ENCODE measurements at places on chromosomes 5 and 9.

DNA sequence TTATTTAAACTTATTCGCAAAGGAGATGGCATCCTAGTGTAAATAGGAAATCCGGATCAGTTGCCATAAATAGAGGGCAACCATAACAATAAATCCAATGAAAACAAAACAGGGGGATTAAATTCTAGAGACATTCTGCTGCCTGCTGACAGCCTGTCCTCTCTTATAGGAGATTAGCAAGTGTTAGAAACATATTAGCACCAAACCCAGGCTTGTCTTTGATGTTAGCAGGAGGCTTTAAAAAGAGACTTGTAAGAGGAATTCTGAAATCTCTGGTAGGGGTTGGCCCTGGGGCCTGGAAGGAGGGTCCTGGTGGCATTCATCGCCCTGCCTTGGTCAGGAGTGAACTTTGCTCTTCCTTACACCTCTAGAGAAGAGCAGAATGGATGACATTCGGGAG is 21.6 kb downstream of the NDST1 start:
- DNase-seq, result no peak

GRCh38 chr5:4576161-4576748 is 563.9 kb upstream of the ADAMTS16 start:
- DNase-seq, result no peak

GRCh38 chr5:80399526-80400239 is 8.2 kb upstream of the ZFYVE16 start:
- peak; percentile 78 for DNase-seq

- peak; percentile 60 for DNase-seq
These were observed 5.0 kb downstream of the FAM163B start for GRCh38 chr9:133604214-133604613.

DNA sequence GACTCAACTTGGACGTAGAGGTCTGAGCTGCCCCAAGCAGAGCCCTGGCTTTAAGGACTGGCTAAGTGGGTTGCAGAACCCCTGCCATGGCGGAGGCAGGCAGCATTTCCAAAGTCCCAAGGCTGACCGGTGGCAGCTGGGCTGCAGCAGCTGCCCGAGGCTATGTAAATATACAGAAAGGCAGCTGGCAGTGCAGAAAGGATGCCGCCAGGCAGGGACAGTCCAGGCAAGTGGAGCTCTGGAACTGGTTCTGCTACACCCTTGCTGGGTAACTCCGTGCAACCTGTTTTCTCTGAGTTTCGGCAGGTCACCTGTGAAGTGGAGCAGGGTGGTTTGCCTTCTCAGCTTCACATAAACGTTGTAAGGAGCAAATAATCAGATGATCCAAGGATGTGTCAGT is 46.0 kb downstream of the SHB start:
- no peak for DNase-seq

DNA sequence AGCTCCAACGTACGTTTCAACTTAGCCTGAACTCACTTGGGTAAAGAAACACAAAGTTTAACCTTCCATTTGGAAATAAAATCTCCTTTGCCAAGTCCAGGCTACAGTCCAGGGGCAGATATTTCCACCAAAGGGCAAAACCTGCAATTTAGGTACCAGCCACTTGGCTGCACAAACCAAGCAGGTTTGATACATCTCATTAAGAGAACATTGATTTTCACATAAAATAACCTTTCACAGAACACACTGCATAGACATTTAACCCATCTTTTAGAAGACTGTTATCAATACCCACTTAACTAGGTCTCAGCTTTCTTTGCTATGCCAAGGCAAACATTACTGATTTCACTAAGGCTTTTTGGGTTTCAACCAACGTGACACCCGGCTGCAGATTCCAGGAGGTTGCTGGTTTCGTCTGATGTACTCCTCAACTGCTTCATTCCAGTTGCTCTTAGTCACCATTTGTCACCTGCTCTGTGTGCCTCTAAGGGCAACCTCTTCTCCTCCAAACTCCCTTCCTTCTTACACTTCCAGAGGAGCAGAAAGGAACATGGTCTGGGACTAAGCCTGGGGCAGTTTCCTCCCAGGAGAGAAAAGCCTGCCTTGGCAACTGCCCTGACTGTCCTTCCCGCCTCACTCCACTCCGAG is 67.1 kb downstream of the EPB41L4B start:
- DNase-seq, result no peak

GRCh38 chr9:135550344-135550918 is 4.5 kb downstream of the OBP2A start:
- DNase-seq, result no peak

- no peak for DNase-seq
These were observed 31.2 kb downstream of the JAKMIP2 start for GRCh38 chr5:147751156-147751830.

- peak; percentile 93 for DNase-seq
These were observed 49.3 kb upstream of the ZNF366 start for GRCh38 chr5:72556351-72557166.

GRCh38 chr5:121630402-121630801 is 221.3 kb upstream of the FTMT start:
- peak; percentile 9 for DNase-seq

GRCh38 chr5:146902471-146902870 is 23.9 kb upstream of the PPP2R2B start:
- no peak for DNase-seq

- peak; percentile 58 for DNase-seq
These were observed 48.1 kb downstream of the EBF1 start for GRCh38 chr5:159051421-159052282.

- DNase-seq, result peak; percentile 36
These were observed 8.7 kb downstream of the HMGCS1 start for GRCh38 chr5:43304525-43304924.

DNA sequence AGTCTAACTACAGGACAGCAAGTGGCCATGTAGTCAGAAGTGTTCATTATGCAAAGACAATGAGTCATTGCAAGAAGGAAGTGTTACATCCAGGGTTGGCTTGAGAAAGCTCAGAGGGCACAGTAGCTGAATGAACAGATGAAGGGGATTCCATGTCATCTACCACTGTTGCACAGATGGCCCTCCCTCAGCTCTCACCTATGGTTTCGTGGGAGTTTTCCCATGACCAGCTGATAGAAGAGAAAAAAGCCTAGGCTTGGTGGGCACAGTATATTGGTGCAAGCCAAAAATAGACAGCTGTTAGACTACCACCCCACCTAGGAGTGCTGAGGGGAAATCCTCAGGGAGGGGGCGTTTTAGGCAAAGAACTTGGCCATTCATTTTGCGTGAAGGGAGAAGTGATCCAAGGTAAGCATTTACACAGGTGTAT is 217.0 kb downstream of the DMRT2 start:
- no peak for DNase-seq

GRCh38 chr5:132024789-132025402 is 13.4 kb upstream of the ACSL6 start:
- DNase-seq, result no peak

DNA sequence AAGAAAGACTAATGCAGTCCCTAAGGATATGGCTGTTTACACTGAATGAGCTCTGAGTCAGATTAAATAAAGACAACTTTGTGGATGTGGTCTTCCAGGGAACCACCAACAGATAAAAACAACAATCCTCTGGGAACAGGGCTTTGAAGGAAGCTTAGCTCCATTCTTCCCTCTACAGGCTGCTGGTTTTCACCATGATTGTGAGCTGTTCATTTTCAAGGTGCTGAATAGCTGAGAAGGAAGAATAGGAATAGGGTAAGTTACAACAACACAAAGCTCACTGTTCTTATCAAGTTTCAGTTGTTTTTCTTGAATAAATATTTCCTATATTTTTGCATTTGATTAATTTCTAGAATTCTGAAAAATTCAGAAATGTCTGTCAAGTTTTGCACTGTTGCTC is 25.9 kb upstream of the PTAR1 start:
- peak; percentile 62 for DNase-seq

DNA sequence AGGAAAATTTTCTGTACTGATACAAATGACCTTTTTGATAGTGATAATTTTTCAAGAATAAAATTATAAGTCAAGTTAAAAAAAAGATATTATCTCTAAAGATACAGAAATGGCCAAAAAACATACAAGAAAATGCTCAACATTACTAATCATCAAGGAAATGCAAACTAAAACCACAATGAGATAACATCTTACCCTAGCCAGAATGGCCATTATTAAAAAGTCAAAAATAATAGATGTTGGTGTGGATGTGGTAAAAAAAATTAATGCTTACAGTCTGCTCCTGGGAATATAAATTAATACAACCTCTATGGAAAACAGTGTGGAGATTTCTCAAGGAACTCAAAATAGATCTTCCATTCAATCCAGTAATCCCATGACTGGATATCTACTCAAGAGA is 22.9 kb upstream of the PTGER4 start:
- DNase-seq, result no peak

GRCh38 chr5:72662305-72662704 is 154.2 kb upstream of the TNPO1 start:
- no peak for DNase-seq

- DNase-seq, result no peak
These were observed 73.2 kb upstream of the PHYKPL start for GRCh38 chr5:178305801-178306200.

DNA sequence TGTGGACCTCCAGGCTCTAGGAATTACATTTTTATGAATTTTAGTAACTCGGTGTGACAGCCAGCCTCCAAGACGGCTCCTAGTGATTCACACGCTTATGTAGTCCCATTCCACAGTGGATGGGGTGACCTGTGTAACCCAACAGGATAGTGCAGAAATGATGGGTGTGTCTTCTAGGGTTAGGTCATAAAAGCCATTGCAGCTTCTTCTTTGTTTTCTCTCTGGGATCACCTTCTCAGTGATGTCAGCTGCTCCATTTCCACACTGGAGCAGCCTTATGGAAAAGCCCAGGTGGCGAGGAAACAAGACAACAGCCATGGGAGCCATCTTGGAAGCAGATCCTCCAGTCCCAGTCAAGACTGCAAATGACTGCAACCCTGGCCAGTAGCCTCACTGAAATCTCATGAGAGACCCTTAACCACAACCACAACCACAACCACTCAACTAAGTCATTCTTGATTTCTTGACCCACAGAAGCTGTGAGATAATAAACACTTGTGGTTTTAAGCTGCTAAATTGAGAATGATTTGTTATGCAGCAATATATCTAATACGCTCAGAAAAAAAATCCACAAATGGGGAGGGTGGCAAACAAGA is 5.1 kb upstream of the GNPDA1 start:
- DNase-seq, result no peak

- no peak for DNase-seq
These were observed 382.1 kb downstream of the CDH18 start for GRCh38 chr5:19605846-19606407.

DNA sequence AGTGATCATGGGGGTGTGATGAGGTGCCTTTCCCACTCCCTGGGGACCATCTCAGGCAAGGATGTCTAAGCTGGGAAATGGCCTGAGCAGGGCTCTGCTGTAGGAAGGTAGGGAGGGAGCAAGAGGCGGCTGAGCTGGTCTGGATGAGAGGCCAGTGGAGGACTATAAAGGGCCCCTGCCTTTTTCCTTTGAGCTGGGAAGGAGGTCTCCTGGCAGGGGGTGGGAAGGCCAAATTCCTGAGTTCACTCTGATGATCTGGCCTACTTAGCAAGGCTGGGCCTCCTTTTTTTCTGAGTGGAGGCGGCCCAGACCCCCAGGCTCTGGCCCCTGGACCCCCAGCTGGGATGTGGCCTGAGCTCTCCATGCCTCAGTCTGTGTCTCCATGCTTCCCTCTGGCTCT is 14.3 kb upstream of the PITX1 start:
- no peak for DNase-seq

DNA sequence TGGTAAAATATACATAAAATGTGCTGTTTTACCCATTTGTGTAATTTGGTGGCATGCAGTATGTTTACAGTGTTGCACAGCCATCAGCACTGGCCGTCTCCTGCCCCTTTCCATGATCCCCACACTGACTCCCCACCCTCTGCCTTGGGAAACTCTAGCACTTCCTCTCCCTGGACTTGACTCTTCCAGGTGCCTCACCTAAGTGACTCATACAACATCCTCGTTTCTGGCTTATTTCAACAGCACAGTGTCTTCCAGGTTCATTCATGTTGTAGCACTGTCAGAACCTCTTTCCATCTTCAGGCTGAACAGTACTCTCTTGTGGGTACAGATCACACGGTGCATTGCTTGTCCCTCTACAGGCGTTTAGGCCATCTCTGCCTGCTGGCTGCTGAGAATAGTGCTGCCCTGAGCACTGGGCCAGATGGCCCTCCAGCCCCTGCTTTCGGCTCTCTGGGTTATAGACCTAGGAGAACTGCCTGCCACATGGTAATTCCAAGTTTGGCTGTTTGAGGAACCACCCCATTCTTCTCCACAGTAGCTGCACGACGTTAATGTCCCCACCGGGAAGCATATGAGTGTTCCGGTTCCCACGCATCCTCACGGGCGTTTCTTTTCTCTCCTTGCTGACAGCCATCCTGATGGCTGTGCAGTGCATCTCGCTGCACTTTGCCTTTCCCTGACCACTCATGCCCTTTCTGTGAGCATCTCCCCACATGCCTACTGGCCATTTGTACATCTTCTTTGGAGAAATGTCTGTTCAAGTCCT is 211.8 kb downstream of the FANCC start:
- DNase-seq, result no peak

- no peak for DNase-seq
These were observed 60.1 kb upstream of the GNE start for GRCh38 chr9:36318212-36318802.

DNA sequence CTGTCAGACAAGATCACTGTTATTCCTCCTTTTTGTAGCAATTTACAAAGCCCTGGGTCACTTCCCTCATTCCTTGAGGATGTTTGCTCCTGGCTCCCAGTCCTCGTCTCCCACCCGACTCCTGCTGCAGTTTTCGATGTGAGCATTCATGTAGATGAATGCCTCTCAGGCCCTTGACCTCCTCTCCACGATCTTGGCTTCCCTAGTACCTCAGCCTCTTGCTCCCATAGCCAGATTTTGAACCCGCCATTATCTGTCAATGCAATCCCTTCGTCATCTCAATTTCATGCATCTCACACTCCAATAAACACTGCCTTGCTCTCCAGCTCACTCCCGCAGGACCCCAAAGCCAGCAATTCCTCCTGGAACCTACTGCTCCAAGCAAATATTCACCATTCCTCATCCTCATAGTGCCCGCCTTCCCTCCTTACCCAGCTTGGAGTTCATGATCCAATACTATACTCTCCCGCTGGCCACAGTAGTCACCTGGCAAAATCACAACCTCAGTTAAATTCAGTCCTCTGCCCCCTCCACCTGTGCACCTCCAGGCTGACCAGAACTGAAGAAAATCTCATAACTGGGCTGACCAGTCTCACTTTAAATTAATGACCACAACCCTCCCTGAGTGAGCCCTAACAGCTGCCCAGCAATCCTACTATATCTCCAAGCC is 35.1 kb upstream of the JADE2 start:
- DNase-seq, result no peak

GRCh38 chr9:2291980-2292704 is 277.0 kb downstream of the SMARCA2 start:
- DNase-seq, result peak; percentile 50

- DNase-seq, result no peak
These were observed 111.0 kb downstream of the KLHL3 start for GRCh38 chr5:137624786-137625349.

GRCh38 chr5:125199968-125200865 is 453.8 kb upstream of the ZNF608 start:
- peak; percentile 19 for DNase-seq

- peak; percentile 68 for DNase-seq
These were observed 37.6 kb downstream of the SVEP1 start for GRCh38 chr9:110541950-110542349.

- no peak for DNase-seq
These were observed 191.1 kb downstream of the OLFM1 start for GRCh38 chr9:135278586-135278985.

- peak; percentile 97 for DNase-seq
These were observed 22.4 kb downstream of the DDX31 start for GRCh38 chr9:132647355-132647754.
